ENCODE measurements at places on chromosomes 5 and 9.

DNA sequence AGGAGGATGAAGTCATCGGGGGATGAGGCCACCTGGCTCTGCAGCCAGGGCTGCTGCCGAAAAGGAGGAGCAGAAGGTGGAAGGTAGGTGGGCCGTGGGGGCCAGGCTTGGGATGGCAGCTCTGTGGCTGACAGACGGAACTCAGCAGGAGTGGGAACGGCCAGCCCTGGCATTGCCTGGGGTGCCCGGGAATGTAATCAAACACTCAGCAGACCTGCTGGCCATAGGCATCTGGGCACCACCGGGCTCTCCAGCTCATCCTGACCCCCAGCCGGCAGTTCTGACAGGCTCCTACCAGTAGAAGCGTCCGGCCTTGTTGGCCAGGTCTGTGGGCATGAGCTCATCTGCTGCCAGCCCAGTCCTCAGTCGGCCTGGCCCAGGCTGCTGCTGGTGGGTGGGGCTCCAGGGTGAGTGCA is 4.3 kb upstream of the FAT2 start:
- DNase-seq, result no peak

DNA sequence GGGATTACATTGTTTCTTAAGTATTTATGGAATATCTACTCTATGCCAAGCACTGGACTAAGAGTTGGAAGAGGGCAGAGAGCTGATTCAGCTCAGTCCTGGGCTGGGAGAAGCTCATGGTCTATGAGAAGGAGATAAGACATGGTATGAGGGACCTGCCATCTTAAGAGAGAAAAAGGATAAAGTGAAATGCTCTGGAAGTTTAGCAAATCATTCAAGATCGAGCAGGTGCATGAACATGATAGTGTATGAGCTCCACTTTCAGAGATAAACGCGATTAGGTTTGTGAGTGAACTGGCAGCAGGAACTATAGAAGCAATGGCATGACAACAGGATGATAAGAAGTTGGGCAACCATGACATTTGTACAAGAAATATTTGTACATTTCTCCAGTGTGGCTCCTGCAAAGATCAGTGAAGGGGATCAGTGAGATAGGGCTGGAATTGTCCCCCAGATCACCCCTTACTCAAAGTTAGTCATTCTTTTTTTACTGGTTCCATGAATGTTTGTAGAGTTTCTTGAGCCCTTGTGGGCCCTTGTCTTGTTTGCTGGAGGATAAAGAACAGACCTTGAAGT is 26.6 kb upstream of the CCDC180 start:
- DNase-seq, result no peak

DNA sequence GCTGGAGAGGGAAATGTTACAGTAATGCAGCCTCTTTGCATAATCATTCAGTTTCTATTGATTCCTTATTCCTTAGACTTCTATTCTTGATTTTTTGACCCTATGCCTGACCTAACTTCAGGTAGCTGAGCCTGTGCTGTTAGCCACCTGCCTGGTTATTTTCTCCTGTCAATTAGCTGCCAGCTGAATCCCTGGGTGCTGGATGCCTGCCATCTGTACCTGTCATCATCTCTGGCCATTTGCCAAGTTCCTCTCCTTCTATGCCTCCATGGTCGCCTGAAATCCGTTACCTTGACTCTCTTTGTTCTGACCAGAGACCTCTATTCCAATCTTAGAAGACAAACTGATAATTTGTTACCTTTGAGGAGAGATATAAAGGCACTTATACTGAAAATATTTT is 178.3 kb downstream of the CAVIN4 start:
- DNase-seq, result no peak

DNA sequence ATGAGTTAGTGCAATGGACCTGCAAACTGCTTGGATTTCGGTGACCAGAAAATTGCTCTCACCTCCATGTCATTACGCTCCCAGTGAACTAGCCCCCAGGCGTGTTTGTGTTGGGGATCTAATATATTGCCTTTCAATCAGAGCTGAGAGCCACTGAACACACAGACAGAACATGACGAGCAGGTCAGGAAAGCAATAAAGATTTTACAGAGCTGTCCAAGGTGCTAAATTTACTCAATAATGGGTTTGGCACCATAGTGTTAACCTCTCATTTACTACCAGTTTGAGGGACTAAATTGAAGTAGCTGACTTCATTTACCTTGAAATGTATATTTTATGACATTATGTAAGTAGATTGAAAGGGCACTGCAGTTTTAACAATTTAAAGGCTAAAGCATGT is 383.0 kb downstream of the EBF1 start:
- no peak for DNase-seq

DNA sequence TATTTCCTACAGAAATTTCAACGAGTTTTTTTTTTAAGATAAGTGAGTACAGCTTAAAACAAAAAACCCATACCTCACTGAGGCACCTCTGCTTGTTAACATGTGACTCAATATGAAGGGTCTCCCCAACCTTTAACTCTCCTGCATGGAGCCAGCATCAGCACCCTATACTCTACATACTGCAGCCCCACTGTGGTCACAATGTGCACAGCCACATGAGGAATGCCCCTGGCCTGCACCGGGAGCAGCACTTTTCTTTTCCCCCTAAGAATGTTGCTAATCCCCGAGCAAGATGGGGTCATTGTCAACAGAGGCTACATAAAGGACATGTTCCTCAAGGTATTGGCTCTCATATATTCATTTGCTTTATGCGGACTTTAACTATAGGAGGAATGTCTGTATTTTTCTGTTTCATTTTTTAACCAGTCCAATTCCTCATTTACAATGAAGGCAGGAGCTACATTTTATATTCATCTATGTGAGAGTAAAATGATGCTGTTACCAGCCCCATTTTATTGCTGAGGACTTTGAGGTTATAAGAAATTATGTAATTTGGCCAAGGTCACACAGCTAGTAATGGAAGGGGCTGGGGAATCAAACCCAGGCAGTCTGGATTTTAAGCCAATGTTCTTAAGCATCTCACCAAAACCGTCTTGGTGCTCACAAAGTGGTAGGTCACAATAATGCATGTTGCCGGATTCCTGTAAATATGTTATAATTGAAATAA is 93.0 kb downstream of the APBA1 start:
- DNase-seq, result no peak

DNA sequence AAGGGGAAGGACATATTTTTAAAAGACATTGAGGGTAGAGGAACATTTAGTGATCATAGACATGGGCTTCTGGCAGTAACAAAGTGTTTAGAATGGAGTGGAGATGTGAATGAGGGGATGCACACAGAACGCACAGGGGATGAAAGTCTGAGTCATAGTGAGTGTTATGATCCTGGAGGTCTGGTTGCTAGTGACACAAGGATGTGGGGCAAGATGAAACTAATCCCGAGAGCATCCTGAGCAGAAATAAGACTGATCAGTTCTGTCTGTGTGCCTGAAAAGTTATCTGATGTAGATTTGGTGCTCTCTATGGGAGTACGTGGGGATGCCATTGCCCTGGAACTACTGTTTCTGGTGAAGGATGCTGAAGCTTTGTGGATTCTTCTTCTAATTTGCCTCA is 141.1 kb downstream of the CHSY3 start:
- no peak for DNase-seq

DNA sequence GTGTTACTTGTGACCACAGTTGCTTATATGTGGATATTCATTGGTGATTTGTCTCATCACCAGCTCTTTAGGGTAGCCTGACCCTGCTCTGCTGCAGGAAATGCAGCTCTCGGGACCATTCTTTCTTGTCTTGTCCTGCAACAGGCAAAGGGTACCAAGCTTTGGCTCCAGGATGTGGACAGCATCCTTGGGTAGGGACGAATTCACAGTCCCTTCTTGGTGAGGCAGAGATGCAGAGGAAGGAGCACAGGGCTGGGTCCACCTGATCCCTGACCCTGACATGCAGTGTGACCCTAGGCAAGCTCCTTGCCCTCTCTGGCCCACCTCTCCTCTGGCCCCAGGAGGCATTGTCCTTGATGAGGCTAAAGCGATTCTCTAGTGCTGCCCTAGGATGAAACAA is 37.0 kb upstream of the SYNPO start:
- no peak for DNase-seq

DNA sequence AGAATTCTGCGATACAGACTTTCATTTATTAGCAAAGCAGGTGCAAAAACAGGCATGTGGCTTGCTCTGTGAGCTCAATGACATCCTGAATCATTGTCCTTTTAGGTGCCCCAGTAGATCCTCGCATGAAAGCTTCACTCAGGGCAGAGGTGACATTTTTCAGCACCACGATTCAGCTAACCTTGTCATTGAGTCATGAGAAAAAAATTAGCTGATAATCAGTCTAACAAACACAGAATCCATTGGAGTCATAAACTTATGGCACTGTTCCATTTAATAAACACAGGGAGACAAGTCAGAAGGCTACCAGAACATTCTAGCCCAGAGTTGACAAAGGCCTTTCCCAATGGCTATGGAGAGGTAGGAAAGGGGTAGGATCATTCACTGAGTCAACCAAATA is 104.8 kb upstream of the RAD23B start:
- no peak for DNase-seq

DNA sequence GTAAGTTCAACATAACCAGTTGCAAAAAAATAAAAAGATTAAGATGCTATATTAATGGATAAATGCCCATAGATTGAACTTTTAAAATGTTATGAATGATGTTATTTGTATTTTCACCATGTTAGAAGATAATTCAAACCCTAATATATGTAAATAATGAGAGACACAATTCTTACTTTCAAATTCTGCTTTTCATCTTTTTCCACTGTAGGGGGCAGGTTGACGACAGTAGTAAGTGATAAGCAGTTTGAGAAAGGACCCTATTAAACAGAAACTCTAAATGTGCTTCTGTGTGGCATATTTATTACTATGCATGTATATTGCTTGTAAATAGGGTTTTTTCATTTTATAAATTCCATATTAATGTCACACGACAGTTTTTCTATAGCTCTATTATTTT is 591.1 kb downstream of the SEMA5A start:
- DNase-seq, result no peak

DNA sequence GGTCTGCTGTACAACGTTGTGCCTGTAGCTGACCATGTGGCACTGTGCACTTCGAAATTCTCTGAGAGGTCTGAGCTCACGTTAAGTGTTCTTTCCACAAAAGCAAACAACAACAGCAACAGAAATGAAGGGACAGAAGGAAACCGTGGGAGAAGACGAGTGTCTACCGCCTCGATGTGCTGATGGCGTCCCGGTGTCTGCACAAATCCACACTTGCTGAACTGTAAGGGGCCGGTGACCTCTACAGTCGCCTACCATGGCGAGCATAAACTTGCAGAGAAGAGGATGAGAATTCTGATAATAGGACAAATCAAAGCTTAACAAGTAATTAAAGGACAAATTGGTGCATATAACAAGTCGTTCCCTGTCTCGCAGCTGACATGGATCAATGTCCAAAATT is 114.0 kb downstream of the ADAMTS2 start:
- DNase-seq, result no peak

DNA sequence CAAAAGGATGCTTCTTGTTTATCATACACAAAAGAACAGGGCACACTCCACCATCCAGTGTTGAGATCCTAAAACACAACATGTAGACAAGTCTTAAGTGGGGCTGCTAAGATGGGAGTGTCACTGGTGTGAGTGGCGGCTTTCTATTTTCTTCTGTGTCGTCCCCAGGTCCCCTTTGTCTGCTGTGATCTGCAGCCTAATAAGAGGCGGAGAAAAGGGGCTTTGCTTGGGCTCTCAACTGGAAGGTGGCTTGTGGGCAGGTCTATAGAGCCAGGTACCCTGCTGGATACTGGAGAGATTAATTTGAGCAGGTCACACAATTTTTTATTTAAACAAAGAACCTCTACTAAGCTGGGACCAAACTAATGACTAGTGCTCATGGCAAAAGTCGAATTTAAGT is 126.1 kb upstream of the SAP30L start:
- no peak for DNase-seq

GRCh38 chr5:109005297-109006009 is 257.8 kb downstream of the FER start:
- DNase-seq, result no peak

DNA sequence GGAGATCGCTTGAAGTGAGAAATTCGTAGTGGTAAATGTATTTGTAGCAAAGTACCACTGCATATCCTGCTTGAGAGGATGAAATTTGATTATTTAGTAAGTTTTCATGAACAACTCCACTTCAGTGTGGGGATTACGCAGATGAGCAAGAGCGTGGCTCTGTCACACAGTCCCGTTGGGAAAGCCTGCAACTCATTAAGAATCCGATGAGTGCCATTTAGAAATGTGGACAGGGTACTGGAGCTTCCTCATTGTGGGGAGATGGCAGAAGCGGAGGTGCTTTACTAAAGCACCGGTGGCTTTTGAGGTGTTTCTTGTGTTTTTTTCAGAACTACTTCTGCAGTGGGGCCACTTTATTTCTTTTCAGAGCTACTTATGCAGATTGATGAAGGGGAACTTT is 1.4 kb downstream of the TJP2 start:
- DNase-seq, result no peak

- DNase-seq, result no peak
Observed at GRCh38 chr9:97722331-97722730, 25.2 kb upstream of the XPA start.

GRCh38 chr9:124770359-124771020 is 621 bp downstream of the NR6A1 start:
- no peak for DNase-seq

DNA sequence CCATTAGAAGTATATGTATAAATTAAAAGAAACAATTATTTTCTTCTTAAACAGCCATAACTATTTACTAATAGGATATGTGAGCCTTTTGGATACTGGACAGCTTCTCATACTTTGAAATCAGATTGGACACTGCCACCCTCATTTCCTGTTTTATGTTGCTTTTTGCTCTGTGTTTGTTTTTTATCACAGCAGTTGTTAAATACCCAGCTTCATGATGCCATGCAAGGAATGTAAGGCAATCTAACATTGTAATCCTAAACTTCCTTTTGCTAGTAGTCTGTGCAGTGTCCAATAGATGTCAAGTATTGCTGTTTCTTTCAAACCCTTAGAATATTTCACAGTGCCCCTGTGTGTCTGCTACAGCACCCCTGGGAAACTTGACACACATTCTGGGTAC is 56.2 kb downstream of the CNTLN start:
- no peak for DNase-seq

DNA sequence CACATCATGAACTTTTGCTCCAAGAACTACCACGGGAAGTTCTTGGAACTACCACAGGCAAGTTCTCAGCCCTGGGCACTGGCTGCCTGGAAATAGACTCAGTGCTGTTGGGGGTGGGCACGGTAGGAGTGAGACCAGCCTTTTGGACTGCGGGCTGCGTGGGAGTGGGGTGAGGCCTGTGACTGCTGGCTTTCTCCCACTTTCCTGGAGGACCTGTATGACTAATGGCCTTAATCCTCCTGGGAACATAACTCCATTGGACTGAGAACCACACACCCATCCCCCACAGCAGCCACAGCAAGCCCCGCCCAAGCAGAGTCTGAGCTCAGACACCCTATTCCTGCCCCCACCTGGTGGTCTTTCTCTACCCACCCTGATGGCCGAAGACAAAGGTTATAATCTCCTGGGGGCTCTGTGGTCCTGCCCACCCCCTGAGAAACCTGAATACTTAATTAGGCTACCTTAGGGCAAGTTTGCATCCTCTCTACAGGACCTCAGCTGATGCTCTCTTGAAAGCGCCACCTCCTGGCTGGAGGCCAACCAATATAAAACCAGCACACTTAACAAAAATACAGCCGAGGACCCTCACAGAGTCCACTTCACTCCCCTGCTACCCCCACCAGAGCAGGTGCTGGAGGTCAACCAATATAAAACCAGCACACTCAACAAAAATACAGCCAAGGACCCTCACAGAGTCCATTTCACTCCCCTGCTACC is 112.6 kb downstream of the CACNA1B start:
- DNase-seq, result no peak
